ENCODE measurements at places on chromosomes 5 and 9. TPM values are rescaled to one million over a fixed set of nuclear protein-coding genes. Genes with fewer than 3 reads are reported as not detected.

The PCDHA11 gene
- not detected for total RNA-seq

DNA sequence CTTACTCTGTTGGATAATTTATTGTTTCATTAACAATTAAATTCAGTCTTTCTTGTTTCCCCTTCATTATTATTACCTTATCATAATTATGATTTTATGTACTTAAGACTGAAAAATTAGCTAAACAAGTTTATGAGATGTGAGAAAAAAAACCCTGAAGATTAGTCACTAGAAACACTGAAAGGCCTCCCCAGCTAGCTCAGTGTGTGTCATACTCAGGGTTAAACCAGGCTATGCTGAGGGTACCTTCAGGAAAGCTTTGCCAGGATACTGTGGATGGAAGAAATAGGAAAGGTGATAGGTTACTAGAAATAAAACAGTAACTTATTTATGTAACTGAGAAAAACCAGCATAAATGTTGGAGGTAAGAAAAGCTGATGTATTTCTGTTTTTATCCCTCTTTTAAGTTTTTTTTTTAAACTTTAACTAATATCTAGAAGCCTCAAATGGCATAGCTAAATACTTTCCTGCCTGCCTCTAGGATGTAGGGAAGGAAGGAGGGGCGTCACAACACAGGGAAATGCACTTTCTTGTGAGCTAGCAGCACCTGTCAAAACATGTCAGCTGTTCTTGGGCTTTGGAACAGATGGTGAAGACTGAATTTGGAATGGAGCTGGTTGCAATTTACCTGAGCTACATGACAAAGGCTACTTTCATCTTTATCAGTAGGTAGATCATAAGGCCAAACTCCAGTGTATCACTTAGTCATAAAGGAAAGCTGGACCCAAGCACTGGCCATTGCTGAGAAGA lies 24.2 kb downstream of the NMRK1 start:
- no peak overlapping the region for H3K4me3 ChIP-seq
- no peaks in the 10 kb centered on the region for H3K27me3 ChIP-seq
- no peak for DNase-seq
- H3K27ac ChIP-seq = no peak overlapping the region
- no peaks in the 10 kb centered on the region for H3K36me3 ChIP-seq

GRCh38 chr5:154342963-154343362 lies 102.8 kb upstream of the SAP30L start:
- no peak overlapping the region for H3K4me3 ChIP-seq
- peaks cover 26% of the 10 kb centered on the region for H3K36me3 ChIP-seq
- H3K4me1 ChIP-seq = peaks cover 8% of the 10 kb centered on the region
- no peak for DNase-seq

GRCh38 chr9:31623511-31623910 lies 760.9 kb upstream of the ACO1 start:
- H3K4me1 ChIP-seq = no peaks in the 10 kb centered on the region
- no peak overlapping the region for H3K4me3 ChIP-seq
- H3K27ac ChIP-seq = no peak overlapping the region
- H3K27me3 ChIP-seq = no peaks in the 10 kb centered on the region
- H3K36me3 ChIP-seq = no peaks in the 10 kb centered on the region
- DNase-seq = no peak

GRCh38 chr9:123457583-123457982 lies 101.6 kb downstream of the CRB2 start:
- H3K36me3 ChIP-seq = no peaks in the 10 kb centered on the region
- H3K4me3 ChIP-seq = no peak overlapping the region
- no peak overlapping the region for H3K27ac ChIP-seq
- no peaks in the 10 kb centered on the region for H3K4me1 ChIP-seq

GRCh38 chr9:114060070-114060469 lies 18.0 kb downstream of the AMBP start:
- no peaks in the 10 kb centered on the region for H3K27me3 ChIP-seq
- no peak overlapping the region for H3K27ac ChIP-seq
- no peaks in the 10 kb centered on the region for H3K36me3 ChIP-seq
- H3K4me3 ChIP-seq = no peak overlapping the region
- DNase-seq = no peak

GRCh38 chr9:83304686-83305085 lies 233.5 kb downstream of the FRMD3 start:
- no peak overlapping the region for H3K4me3 ChIP-seq
- DNase-seq = no peak
- H3K36me3 ChIP-seq = 0 out of 2 replicates have a peak, but pooled peaks cover under 1% of the 10 kb centered on the region
- no peaks in the 10 kb centered on the region for H3K27me3 ChIP-seq
- peaks cover 4% of the 10 kb centered on the region for H3K4me1 ChIP-seq
